ENCODE measurements at places on chromosomes 2 and 18. TPM values are rescaled to one million over a fixed set of nuclear protein-coding genes. Genes with fewer than 3 reads are reported as not detected.

The CD8A gene
- 0.13 TPM for total RNA-seq

The GNLY gene
- not detected for total RNA-seq

The CCDC85A gene
- total RNA-seq = 1.1 TPM

The IL36B gene
- not detected for total RNA-seq

The KCNG2 gene
- total RNA-seq = not detected

The SERPINB3 gene
- not detected for total RNA-seq

The POTEC gene
- total RNA-seq = not detected

The RGPD3 gene
- total RNA-seq = 0.38 TPM

The DGUOK gene
- total RNA-seq = 63.8 TPM

DNA sequence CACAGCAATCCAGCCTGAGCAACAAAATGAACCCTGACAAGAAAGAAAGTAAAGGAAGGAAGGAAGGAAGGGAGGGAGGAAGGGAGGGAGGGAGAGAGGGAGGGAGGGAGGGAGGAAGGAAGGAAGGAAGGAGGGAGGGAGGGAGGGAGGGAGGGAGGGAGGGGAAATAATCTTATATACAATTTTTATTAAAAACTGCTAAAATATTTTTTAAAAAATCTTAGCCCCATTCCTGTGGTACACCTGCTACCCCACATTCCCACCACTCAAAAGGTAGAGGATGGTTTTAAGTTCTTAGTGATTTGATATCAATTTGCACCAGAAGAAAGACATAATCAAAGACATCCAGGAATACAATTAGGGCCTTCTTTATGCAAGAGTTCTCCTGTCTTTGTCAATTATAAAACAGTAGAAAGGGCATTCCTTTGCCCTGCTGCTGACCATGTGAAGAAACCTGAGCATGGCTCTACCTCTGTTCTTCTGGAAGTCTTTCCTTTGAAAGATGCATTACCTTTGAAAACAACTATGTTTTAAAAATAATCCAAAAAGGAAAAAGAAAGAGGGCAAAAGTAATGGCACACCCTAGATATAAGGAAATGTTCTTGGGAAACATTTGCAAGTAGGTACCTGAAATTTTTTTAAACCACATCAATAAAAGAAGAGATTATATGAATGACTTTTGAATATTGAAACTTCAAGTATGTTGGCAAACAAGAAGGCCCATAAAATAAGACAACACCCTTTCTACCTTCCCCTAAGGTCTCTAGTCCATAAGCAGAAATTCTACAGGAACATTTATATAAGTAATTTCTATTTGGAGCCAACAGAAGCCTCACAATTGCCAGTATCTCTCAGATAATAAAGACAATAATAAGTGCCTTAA, 33.7 kb upstream of the ACVR2A start:
- DNase-seq = no peak

- DNase-seq = no peak
Observed at GRCh38 chr18:37261246-37261840, 304.3 kb downstream of the CELF4 start.

DNA sequence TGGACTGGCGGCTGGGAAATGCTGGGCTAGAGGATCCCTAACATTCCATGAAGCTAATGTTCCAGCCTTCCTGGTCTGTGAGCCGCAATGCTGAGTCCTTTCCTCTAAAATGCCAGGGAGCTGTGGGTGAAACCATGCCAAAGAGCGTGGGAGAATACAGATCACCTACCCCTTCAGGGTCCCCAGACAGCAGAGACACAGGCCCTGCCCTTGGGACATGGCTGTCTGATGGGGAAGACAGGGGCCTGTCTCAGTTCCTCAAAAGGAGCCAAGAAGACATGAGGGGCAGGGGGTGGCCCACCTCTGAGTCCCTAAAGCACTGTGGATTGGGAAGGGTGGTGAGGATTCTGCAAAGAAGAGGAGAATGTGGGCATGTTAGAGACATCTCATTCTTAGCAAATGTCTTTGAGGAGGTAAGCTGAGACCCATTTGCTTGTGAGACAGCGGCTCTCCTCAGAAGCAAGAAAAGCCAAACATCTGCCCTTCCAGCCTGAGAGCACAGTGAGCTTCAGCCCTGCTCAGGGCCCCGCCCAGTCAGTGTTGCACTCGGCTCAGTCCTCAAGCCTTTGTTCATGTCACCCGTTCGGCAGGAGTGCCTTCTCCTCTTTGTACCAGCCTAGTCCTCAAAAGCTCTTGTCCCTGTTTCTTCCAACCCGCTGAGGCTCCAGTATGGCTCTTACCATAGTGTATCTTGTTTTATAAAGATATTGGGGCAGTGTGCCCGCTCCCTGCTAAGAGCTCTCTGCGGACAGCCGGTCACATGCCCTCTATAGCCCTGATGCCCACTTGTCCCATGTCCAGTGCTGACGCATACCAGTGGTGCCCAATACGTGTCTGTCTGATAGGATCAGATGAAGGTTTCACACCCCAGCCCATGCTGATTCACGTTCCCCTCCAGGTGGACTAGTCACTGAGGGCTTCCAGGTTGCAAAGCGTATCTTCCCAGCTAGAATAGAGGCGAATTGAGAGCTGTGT, 286.2 kb downstream of the CYP26B1 start:
- DNase-seq = no peak

- DNase-seq = no peak
Observed at GRCh38 chr2:37921781-37922180, 3.3 kb upstream of the RMDN2 start.

DNA sequence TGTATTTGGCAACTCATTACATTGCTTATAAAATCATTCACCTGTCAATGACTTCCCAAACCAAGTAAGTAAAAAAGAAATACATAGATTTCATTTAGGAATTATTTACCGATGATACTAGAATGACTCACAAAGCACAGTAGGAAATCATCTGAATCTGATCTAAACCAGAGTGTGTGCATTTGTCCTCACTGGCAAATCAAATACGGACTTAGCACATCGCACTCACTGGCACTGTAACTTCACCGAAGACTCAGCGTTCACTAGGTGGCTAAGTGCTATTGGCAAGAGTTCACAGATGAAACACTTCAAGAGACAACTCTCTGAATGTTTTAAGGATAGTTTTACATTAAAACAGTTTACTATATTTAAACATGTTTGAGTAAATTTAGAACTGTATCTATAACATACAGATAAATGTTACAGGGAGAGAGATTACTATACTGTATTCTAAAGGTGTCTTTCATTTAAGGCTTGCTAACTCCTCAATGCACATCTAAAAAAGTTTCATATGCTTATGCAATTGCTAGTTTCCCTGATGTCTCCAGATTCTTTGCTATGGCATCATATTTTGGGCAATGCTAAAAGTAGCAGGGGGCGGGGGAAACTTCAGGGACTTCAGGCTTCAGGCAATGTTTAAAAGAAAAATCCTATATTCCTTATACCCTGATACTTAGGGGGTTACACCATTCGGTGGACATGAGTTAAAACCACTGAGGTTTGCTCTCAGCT, 48.8 kb downstream of the STK39 start:
- no peak for DNase-seq

DNA sequence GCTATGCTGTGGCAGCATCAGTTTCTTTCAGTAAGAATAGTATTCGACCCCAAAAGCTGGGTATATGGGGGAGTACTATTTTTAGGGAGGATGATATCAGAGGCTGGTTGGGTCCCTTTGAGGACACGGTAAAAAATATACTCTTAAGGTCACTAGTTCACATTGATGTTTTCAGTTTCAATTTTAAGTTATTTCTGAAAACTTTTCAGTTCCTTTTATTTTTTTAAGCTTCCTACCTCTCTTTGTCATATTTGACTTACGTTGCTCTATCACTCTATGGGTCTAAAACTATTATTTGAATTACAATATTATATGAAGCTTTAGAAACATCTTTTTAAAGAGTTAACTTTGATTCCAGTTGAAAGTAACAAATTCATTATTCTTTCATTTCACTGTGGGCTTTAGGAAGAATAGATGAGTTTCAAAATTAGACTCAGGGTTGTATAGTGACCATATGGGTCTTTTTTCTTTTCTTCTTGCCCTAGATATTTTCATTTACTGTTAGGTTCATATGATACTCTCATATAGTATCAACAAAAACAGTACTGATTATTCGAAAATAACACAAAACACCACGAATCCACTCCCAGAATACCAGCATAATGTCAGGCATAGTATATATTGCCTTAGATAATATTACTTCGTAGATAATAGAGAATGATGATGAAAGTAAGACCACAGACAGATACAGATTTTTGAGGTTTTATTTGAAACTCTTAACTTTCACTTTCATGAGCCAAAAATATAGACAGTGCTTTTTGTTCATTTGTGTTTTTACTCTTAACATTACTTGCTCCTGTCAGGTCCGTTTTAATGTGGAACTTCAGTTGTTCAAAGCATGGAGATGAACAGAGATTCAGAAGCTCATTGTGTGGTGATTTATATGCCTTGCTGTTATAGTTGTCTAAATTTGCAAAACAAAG, 9.8 kb downstream of the RMDN2 start:
- no peak for DNase-seq

GRCh38 chr2:211931314-211931713, 607.3 kb downstream of the ERBB4 start:
- no peak for DNase-seq

GRCh38 chr2:29059624-29060023, 14.7 kb downstream of the PCARE start:
- DNase-seq = no peak

DNA sequence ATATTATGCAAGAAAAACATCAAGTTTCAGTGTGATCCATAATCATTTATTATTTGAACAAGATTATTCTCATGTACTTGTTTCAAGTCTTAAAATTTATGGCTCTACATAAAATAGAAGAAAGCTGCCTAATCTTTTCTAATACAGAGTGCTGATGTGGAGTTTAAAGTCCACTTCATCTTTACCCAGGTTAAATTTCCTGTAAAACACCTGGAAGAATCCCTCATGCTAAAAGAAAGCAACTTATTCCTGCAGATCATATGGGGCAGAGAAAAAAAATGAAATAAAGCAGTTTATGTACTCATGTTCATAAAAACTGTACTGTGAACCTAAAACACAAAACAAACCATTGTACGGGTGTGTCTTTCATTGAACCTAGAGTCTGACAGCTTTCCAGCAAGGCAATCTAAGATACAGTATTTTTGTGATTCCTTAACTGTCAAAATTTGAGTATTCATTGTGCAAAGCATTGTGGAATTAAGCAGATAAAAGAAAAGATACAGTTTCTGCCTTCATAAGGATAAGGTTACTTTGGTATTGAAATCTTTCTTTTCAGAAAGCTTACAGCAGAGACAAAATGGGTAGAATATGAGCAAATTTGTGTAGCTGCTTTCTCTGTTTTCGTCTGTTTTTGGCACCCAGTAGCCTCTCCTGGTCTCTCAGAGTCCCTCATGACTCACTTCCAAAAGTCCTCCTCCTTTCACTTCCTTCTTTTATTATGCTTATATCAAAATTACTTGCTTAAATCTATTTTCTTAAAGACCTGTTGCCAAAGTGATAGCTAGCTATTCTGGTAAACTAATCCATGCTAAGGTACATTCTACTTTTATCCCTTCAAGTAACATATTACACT, 26.9 kb upstream of the GLS start:
- no peak for DNase-seq

DNA sequence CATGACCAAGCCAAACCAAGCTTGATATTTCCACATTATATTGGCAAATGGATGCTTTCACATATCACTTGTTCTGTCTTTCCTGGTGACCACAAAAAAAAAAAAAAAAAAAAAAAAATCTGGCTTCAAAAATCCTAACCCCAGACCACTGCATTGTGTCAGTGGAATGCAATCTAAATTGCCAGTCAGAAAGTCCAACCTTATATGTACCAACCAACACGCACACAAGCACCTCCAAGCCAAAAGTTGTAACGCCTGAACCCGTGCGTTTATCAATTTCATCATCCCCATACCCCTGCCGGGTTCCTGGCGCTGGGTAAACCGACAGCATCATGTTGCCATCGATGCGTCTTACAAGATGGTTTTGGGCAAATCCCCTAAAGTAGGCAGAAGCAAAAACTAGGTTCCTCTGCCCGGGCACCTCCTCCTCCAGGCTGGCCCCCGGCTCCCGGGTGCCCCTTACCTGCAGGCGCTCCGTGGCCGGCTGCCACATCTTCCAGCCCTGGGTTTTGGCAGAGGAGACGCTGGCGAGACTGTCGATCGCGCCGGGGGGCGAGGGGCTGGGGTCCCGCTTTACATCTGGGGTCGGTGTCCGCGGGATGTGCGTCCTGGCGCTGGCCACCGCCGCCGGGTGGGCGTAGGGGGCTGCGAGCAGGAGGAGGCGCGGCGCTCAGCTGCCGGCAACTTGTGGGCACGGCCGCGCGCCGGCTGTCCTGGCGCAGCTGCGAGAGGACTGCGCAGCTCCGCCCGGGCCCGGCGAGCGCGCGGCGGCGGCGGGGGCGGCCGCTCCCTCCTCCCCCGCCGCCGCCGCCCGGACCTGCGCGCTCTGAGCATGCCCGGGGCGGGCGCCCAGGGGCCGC, at the start of gene PID1:
Gene PID1, minus strand, starts transcription at position 737 of the 860 bp plus-strand sequence. Its CDS starts 244 bp downstream, at position 493.
- DNase-seq = peak; percentile 14

- no peak for DNase-seq
Observed at GRCh38 chr2:183995632-183996031, 602.7 kb upstream of the ZNF804A start.

DNA sequence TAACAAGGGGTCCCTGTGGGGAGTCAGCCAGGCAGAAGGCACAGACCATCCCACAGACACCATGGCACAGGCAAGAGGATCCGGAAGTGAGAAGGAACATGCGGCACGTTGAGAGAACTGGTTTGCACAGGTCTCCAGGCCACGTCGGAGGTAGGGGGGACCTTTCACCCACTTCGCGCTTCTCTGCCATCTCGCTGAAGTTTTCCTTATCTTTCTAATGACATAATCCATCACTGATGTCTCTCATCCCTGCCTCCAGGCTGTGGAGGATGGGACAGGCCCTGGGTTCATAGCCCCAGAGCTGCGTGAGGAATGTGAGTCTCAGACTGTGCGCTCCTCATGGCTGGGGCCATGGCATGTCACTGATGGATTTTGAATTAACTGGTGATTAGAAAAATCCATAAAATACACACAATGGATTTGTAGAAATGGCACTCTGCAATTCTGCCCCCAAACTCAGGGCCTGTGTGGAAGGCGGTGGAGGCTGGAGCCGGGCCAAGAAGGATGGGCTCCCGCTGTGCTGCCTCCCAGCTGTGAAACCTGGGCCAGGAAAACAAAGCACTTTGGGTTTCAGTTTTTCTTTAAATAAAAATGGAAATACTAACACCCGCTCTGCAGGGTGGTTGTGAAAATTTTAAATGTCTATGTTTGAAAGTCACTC, 113.3 kb upstream of the ALKAL2 start:
- no peak for DNase-seq

DNA sequence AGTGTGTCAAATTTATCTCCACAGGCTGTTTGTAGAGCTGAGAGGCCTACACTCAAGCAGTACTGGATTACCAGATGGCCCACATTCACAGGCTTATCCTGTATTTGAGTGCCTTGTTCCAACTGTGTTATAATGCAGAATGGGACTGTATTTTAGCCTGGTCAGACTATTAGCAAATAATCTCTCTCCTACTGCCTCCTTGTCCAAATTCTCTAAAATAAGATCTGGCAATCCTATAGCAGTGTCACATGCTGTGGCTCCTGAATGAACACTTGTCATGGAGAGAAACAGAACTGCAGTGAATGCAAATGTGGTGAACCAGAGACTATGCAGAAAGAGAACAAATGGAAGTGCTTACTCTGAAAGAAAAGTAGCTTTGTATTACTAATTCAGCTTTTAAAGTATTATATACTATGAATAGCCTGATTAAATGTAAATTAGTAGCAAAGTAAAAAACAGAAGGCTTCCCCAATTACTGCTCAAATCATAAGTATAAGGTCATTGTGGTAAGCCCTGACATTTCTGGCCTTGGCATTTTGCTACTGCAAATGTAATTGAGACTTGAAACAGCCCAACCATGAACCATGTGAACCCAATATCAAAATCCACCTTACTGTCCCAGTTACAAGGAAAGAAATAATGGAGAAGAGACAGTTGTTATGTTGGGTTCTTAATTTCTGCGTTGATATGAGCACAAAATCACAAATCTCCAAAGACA, 80.0 kb downstream of the MAP4K3 start:
- DNase-seq = no peak
